Activated effector memory CD4-positive, alpha-beta T cell treated with Interleukin-2 at 50 U/mL for 16 hours (primary cell): ENCODE measurements at places on chromosomes 7 and 10.

DNA sequence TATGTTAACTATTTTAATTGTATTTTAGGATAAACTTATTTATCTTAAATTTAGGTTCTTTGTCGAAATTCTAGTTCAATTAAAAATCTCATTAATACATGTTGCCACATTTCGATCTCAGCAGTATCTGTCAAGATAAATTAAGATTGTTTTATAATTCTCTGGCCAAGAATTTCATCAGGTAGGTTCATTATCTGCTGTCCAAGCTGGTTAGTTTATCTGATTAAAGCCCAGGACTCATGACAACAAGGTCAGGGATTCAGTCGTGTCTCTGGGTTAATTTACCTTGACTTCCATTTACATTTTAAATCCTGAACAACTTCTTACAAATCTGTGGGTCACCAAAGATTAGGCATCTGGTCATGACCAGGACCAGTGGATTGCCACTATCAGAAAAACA lies 7.6 kb downstream of the STEAP4 start:
- DNase-seq: no peak

- peak; percentile 18 for DNase-seq
These were observed 26.4 kb upstream of the KLF6 start for GRCh38 chr10:3811291-3811870.

DNA sequence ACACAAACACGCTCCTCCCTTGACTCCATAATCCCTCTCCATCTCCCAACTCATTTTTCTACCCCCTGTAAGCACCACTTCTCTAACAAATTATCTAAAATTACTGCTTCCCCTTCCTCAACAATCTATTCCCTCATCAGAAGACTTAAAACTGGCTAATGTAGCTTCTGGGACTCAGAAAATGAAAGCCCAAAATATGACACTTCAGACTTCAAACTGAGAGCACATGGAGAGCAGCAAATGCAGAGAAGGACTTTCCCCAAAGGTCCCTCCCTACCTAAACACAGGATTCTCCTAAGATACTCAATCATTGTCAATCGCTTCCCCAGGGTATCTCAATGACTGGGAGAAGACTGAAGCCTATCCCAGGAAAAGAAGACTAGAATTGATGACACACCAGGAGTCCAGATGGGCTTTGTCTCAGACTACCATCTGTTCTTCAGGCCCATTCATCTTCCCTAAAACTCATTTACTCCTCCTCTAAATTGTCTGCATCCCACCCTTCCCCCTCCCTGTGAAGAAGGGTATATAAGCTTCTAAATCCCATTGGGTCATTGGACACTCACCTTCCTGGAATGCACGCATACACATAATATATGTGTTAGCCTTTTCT lies 39.2 kb downstream of the ST8SIA6 start:
- no peak for DNase-seq

DNA sequence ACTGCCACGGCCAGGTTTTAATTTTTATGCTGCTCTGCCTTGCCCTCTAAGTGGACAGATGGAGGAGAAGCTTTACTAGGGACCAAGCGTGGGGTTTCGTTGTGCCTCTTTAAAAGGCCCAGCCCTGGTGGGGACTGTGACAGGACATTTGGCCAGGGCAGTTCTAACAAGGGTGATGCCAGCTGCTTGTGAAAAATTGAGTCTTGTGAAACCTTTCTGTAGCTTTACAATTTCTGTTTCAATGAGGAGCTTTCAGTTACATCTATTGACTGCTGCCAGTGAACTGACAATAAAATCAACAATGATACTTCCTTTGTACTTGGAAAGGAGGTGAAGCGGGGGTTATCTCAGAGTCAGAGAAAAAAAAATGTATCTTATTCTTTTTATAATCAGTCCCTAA lies 233.1 kb upstream of the CSTF2T start:
- no peak for DNase-seq

GRCh38 chr10:102994531-102995295 lies 76.6 kb downstream of the CNNM2 start:
- no peak for DNase-seq

DNA sequence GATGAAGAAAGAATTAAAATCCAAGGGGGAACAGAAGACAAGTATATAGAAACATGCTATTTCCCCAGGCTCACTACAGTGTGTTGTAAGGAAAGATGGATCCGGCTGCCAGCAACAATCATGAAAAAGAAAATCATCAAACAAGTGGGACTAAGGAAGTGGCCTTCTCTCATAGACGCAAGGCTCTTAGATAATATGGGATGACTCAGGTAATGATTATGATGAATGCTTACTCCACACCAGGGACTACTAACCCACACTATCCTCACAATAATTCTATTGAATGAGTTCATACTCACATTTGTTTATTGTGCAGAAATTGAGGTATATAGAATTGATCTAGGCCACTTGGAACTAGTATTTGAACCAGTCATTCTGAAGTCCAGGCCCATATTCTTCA lies 111.2 kb upstream of the BET1 start:
- DNase-seq: no peak

DNA sequence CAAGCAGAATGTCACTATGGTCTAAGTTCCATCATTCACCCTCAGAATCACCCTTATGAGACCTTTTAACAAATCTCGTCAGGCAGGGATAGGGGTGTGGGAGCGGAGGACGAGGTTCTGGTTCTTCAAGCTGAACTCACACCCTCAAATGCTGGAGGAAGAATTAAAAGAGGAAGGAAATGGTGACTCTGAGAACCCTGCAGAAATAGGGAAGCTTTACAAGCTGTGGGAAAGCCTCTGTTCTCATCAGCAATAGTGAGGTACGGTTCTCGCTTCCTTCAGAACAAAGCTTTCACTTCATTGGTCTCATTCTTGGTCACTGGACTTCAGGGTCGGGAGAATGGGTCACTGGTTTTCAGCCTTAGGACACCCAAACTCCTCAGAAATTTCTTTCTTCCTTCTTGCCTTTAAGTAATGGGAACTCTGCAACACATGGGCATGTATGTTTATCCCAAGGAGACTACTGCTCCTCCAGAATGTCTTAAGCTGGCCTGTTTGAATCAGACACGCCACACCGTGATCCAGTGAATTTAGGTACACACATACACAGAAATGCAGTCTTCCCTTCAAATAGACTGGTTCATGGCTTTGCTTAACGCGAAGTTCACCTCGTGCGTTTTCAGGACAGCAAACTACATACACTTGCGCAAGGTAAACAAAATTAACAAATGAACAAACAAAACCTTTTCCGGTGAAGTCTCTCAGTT lies 226.0 kb downstream of the SFMBT2 start:
- DNase-seq: no peak

- no peak for DNase-seq
These were observed 159.1 kb downstream of the DGKI start for GRCh38 chr7:137687556-137688265.

- no peak for DNase-seq
These were observed 74.0 kb downstream of the WNT2 start for GRCh38 chr7:117248829-117249228.

- no peak for DNase-seq
These were observed 4.3 kb upstream of the ABCC2 start for GRCh38 chr10:99777918-99778714.
